GM12892 (cell line): ENCODE measurements at places on chromosomes 7 and 10.

- DNase-seq: no peak
Observed at GRCh38 chr10:30216821-30217220, 132.3 kb downstream of the MTPAP start.

DNA sequence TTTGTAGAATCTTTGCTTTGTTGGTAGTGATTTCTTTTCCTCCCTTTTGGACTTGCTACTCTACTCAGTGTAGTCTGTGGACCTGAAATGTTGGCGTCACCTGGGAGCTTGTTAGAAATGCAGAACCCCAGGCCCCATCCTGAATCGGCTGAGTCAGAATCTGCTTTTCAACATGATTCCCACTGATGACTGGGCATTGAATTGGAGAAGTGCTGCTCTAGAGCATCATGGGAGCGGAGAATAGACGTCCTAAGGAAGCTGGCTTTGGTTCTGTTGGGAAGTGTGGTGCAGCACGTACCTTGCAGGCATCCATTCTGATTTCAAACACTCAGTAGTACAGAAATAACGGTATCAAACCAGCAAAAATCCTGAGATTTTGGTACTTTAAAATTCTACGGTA is 54.7 kb downstream of the RBM33 start:
- no peak for DNase-seq

GRCh38 chr7:49778731-49779270 is 5.4 kb downstream of the VWC2 start:
- no peak for DNase-seq

DNA sequence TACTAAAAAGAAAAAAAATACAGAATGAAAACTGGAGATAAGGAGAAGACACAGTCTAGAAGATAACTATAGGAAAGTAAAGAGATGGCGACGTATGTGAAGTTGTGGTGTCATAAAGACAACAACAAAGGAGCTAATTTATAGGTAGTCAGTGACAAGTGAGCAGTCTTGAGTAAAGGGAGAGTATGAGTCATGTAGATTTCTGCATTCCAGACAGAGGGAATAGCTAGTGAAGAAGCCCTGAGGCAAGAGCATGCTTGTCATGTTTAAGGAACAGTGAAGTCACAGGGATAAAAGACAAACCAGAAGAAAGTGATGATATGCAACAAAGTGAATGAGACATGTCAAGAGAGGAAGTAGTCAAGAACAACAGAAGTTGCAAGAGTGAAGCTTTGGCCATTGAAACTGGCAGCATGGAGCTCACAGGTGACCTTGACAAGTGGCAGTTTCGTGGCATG is 2.3 kb upstream of the MIOS start:
- DNase-seq: no peak

DNA sequence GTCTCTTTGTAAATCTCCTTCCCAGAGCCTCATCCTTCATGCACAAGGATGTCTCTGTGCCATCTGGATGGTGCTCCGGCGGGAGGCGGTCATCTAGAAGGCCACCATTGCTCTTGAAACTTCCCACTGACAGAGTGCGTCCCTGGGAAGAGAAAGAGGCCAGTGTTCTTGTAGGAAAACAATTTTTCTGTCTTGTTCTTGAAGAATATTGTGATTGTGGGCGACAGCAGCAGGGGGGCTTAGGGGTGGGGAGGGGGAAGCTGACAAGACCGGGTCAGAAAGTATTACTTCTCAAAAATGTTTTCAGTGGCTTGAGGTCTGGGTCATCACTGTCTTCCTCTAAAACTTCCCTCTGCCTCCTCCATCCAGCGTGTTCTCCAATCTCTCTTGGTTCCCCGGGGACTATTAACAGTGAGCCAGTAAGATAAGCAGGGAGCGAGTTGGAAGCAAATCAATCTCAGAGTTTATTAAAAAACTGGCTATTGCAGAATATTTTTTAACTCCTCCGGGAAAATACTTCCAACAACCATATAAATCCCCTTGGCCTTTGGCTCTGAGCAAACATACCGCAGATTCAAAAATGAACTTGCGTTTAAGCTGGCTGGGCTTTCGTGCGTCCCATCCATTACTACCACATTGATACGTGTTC is 597.8 kb upstream of the MGMT start:
- DNase-seq: no peak

GRCh38 chr10:132290631-132291030 is 17.1 kb downstream of the STK32C start:
- DNase-seq: no peak

GRCh38 chr7:31458203-31458602 is 55.7 kb upstream of the ITPRID1 start:
- no peak for DNase-seq

DNA sequence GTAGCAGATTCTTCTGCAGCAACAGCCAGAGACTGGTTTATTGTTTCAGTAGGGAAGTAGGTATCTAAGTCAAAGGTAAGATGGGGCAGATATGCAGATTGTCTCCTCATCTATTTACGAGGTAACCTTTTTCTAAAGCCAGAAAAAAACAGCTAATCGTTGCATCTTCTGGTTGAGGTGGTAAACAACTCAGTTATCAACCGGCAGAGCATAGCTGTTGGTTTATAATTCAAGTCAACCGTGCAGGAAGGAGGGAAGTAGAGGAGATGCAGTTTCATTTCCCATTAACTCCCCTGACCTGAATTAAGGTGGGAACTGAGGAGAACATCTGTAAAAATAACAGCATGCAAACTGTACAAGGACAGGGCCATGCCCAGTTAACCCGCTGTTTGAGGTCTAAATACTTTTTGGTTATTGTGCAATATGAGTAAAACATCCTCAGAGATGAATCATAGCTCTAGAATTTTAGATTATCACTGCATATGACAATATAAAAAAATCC is 156.5 kb upstream of the ITGB1 start:
- DNase-seq: no peak

- DNase-seq: no peak
Observed at GRCh38 chr7:151671514-151671913, 151.8 kb upstream of the RHEB start.

- no peak for DNase-seq
Observed at GRCh38 chr7:36677769-36678437, 46.4 kb downstream of the AOAH start.

DNA sequence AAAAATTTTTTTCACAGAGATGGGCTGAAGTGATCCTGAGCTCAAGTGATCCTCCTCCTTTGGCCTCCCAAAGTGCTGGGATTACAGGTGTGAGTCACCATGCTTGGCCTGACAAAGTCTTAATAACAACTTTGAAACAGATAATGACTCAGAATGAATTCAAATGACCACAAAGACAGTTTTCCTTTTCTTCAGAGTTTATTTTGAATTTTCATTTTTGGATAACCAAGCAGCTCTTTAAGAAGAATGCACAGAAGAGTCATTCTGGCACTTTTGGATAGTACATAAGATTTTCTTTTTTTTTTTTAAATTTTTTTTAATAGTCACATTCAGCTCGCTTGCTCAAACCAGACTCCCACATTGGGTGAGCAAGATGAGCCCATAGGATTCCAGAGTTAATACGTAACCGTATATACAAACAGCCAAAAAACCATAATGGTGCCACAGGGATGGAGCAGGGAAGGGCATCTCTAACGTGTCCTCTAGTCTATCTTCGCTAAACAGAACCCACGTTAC is 43.0 kb upstream of the NMT2 start:
- DNase-seq: no peak

DNA sequence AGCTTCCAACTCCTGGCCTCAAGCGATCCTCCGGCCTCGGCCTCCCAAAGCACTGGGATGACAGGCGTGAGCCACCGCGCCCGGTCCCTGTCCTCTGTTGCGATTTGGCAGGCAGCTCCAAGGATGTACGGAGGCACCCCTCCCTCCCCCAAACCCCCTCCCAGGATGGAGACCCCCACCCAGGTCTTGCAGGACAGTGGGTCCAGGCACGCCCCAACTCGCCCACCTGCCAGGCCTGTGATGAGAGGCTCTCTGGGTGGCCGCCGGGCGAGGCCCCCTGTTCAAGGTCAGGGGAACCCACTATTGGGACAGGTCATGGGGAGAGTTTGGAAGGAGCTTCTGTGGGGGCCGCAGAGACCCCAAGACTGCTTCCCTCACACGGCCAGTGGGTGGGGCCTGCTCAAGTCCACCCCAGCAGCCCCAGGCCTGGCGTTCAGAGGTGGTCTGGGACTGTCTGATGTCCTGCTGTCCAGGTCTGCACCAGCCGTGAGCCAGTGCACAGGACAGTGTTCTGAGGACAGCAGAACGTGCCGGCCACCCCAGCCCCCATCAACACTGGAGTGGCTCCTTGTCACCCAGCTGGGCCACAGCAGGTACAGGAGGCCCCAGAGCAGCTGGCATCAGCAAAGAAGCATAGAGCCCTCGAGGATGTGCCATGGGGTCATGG is 2.5 kb downstream of the ADAP1 start:
- no peak for DNase-seq

DNA sequence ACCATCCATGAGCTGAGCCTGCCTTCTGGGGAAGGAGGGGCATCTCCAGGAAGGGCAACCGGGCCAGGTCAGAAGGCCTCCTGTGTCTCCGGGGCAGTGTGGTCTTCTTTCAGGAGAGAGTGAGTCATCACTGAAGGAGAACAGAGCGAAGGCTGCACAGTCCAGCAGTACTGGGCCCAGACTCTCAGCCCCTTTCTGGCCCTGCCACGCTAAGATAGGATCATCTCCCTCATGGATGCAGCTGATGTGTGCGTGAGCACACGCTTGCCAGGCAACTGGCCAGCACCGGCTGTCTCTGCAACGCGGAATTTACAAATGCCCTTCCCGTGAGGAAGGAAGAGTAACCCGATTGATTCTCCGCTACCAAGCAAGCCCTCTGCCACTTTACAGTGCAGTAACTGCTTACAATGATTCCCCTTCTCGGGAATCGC is 328.2 kb downstream of the TNS3 start:
- no peak for DNase-seq
